Left lobe of liver (tissue), 2 donors: ENCODE measurements at places on chromosomes 3 and 15.

- no peak for DNase-seq
Measured at GRCh38 chr3:16482770-16483531, 30.5 kb downstream of the RFTN1 start.

- no peak for DNase-seq
Measured at GRCh38 chr15:38648121-38648843, 83.7 kb upstream of the RASGRP1 start.

GRCh38 chr15:47514200-47514652, 203.1 kb upstream of the SEMA6D start:
- no peak for DNase-seq

DNA sequence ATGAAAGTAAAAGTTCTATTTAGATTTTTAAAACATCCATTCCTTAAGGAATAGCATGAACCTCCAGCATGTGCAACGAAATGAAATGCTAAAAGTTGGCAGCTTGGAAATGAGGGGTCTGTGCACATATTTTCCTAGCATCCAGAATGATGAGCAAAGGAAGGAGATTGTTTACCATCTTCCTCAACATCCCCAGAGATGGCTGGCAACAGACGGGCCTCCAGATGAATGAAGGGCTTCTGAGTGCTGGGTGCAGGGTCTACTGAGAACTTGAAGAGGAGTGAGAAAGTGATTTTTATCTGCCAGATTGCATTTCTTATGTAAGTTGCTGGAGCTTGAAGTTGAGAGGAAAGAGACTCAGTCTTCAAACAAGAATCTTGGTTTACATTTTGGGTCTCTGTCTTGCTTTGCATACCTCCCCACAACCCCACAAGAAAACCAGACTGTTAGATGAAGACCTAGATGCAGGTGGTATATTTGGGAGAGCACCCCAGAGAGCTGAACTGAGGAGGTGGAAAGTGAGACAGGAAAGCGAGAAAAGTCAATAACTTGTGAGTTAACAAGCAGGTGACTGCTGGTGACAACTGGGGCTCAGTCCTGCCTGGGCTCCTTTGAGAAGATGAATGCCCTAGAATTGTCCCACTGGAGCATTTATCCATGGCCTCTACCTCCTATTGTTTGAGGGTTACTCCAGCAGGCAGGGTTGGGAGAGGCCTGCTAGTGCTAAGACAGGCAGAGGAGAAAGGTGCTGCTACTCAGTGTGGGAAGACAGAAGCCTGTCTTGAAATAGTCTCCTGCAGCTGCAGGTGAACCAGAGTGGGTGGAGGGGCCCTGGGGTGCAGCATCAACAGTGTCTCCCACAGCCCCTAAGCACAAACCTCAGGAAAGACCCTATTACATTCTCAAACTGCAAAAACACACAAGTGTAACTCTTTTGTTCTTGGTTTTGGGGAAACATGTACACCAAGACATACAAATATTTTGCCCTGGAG, 10.5 kb upstream of the CCK start:
- no peak for DNase-seq

DNA sequence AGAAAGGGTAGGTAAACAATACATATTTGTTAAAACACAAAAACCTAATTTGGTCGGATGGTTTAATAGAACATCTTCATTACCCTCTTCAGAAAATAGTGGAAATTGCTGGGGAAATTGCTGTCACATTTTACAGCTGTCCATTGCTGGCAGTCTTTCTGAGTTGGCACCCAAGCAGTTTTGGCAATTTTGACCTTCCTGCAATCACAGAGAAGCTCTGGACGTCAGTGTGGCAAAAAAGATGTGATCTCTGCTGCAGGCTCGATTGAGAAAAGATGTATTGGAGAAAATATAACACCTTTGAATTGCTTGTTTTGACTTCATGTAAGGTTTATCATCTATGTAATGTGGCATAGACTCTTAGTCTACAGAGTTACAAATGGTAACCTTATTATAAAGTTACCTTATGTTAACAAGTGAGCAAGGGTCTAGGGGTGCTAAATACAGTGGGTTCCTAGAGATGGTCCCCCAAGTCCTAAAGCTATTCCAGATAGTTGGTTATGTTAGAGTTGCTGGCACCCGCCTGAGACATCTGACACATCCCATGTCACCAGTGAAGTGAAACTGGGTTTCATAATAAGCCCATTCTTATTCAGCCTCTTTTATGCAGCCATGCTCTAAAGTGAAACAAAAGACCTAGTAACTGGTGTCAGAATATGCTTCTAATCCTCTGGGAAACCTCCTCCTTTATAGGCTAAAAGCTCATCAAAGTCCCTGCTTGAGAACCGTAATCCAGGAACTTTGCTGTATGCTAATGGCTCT, 14.0 kb downstream of the UBE2E1 start:
- no peak for DNase-seq

- DNase-seq: no peak
Measured at GRCh38 chr3:71893702-71894479, 108.9 kb upstream of the PROK2 start.

DNA sequence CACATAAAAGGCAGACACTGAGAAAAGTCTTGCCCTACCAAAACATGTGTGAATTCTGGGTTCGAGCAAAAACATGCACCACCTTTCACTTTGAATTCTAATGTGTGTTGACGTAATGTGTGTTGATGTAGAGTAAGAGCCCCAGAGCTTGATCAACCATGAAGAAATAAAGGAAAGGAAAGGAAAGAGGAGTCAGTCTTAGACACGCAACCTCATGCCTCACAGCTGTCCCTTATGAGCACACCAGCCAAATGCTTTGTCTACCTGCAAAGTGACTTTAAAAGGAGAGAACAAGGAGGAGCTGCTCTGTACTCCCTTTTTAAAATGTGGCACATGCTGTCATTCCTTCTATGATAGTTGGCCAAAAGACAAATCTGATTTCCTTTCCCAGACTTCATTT, 80.8 kb downstream of the RFTN1 start:
- no peak for DNase-seq

GRCh38 chr3:24490151-24490550, 4.5 kb downstream of the THRB start:
- peak; percentile 78 for DNase-seq

GRCh38 chr3:8872261-8872660, 91.0 kb downstream of the RAD18 start:
- DNase-seq: no peak

DNA sequence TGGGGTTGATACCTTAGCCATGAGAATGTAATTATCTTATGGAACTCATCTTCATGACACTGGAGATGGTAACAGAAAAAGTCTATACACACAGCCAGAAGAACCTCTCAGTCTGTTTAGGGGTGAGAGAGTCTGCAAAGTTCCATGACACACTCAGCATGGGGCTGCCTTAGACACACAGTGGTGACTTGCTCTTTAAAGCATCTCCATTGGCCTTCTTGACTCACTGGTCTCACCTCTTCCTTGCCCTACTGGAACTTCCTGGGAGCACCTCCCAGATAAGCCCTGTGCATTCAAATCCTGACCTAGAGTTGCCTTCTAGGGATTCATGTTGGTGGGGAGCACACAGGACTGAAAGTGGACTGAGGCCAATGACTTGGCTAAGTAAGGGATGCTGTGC, 9.3 kb downstream of the MAGI1 start:
- no peak for DNase-seq

DNA sequence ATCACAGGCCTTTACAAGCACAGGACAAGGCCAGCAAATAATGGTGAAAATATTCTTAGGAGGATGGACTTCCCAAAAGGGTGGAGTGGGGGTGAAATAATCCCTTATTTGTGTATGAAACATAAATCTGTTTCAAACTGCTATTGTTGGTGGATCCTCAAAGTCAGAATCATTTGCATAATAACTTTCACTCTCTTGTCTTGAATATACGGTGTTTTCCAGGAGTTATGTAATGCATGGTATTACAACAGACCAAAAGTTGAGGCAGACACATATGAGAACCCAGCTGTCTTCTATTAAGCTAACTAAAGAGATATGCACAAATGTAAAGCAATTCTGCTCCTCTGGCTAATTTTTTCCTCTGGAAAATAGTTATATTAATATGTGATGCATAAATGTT, 57.7 kb downstream of the PRTG start:
- no peak for DNase-seq

DNA sequence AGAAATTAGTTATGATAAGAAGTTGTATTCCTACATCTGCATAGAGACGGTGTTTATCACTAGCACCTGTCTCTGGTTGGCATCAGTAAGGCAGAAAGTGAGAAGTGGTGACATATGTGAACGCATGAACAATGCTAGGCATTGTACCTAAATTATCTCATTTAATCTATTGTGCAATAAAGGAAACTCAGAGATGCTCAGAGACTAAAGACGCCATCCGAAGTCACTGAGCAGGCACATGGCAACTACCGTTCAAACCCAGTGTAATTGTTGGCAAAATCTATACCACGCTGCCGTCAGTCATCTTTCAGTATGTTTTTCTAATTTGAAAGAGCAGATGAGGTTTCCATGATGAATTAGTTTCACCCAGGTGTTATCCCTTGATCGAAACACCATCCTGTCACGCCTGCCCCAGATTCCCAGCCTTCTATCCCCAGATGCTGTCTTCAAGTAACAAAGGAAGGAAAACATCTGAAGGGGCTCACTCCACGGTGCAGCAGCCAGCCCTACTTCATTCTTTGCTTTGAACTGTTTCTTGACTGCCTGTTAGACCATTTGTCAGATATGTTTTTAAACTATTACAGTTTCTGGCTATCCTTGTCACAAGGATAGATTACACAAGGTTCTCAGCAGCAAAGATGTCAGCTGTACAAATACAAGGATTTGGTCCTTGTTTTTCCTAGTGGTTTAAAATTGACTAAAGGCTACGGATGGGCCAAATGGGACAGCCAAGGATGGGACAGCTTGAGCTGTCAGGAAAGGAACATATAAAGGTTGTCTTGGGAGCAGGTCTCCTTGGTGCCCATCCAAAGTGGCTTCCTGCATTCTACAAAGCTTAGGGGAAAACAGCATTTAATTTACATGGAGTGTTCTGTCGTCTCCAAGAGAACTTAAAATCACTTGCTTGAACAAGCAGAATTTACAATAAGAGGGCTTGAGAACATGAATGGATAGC, 99.1 kb downstream of the TMEM108 start:
- no peak for DNase-seq

DNA sequence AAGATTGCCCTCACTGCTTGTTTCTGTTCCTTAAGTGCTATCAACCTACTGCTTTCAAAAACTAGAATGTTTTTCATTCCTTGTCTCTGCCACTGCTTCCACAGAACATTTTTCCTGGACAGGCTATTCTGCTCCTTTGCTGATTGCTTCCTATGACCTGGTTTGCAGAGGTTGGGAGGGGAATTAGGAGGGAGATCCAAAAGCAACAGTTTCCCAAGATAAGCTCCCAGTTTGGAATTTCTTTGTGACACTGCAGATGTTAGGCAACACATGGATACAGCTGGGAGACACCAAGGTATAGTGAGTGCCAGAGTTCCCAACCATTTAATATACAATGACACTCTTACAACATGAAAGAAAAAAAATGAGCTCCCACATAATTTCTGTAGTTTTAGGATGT, 1036.5 kb downstream of the ROBO2 start:
- DNase-seq: no peak

GRCh38 chr15:90264671-90265070, 801 bp upstream of the NGRN start:
- peak; percentile 55 for DNase-seq

DNA sequence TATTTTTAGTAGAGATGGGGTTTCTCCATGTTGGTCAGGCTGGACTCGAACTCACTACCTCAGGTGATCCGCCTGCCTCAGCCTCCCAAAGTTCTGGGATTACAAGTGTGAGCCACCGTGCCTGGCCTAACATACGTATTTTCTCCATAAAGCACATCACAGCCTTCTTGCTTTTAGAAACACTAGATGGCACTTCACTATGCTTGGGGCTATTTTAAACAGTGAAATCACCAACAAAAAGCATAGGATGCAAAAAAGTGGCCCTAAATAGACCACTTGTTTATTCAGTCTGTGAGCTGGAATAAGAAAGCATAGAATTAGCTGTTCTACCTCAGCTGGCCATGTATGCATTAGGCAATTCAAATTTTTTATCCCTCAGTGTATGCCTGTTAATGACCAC, 46.0 kb downstream of the PRICKLE2 start:
- no peak for DNase-seq

DNA sequence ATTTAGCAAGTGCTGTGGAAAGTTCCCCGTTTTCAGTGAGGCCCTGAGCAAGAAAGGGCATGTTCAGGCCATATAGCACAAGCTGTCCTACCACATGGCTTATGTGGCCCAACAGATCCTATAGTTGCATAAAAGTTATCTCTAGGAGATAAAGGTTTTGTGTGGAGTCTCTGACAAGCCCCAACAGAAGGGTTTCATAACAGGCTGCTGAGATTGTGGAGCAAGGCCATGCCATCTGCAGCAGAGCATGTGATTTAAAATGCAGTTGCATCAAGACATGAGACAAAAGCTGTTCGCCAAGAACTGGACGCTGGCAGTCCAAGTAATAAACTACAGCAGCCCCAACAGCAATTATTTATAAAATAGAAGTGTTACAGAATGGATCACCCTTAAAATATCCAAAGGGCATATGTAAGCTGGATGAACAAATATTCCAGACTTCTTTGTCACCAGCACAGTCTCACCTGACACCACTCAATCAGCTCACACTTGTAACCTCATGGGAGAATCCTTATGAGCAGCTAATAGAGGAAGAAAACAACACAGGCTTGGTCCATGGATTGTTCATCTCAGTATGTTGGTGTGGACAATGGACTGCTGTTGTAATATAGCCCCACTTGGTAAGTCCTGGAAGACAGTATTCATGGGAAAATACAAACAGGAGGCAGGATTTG, 14.4 kb upstream of the CLDN1 start:
- peak; percentile 56 for DNase-seq

DNA sequence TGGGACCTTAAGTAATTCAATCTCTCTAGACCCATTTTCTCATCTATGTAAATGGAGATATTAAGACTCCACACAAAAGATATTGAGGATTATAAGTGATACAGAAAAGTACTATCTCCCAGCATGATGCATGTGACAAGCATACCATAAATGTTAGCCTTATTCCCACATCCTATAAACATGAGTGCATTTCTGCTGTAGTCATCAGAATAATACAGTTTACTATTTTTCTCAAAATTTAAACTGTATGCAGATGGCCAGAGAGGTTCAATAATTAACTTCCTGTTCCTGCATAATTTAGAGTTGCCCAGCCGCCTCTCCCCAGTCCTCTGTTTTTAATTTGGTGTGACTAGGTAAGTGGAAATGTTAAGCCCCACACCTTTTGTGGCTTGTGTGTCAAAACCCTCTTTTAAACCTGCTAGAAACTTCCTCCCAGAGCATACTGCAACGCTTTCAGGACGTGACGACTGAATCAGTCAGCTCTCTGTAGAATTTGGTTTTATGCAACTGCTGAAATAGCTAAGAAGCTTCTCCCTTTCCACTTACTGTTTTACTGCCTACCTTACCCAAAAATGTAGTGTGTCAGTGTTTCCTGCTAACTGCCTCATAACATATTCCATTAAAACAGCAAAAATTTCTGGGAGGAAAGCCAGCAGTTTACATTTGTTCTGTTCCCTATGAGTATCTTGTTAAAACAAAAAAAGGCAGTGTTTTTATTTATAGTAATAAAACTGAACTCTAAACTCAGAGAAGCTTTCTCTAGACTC, 1037.9 kb downstream of the EPHA3 start:
- DNase-seq: no peak

DNA sequence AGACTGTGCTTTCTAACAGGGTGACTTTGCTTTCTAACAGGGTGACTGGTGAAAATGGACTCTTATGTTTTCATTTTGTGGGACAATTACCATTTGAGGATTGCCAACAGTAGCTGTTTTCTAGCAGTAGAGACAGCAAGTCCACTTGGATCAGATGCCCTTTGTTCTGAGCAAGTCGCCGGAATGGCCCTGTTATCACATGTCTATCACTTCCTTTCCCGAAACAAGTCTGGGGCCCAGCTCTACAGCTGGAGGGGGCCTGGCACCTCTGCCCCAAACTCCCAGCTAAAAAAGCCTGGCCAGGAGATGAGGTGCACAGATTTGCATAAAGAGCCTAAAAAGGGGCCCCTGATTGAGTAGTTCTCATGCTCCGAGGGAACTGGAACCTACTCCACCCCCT, 44.6 kb downstream of the THBS1 start:
- no peak for DNase-seq
